ENCODE measurements at places on chromosomes 12 and 14.

DNA sequence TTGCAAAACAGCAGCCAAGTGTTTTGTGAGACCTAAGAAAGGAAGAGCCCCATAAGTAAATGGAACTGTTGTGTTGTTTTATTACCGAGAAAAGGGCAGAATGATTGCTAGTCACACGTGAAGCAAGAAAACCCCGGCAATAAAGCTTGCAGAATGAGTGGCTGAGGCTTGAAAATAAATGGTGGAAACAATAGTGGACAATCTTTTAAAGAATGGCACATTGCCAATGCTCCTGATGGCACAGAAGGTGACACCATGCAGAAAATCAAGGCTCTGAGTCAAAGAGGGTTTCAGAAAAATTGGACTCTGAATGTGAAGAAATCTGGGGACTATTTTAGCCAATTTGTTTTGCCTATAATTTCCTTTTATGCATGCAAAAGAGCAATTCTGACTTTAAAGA lies 4.0 kb upstream of the AQP2 start:
- no peak for DNase-seq

DNA sequence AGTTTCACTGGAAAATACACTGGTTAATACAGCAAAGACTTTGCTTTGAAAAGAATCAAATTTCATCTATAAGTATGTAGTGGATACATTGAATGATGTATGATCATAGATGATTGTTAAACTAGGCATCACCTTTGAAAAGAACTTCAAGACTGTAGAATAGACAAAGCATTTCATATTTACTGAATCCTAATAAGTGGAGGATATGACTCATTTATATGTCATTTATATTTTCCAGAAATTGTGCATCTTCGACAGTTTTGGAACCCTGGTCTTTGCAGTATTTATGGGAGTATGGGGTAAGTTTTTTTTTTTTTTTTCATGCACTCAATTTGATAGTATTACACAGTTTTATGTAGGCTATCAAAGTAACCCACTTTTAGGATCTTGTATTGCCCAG lies 161.9 kb downstream of the ANO6 start:
- no peak for DNase-seq

GRCh38 chr12:97572220-97572619 lies 109.6 kb downstream of the RMST start:
- DNase-seq, result no peak

- no peak for DNase-seq
Measured at GRCh38 chr14:52021957-52022600, 32.7 kb downstream of the RTRAF start.

- no peak for DNase-seq
Measured at GRCh38 chr14:79383031-79383430, 828.3 kb downstream of the DIO2 start.

- DNase-seq, result no peak
Measured at GRCh38 chr14:54453252-54453651, 12.1 kb upstream of the CNIH1 start.

- DNase-seq, result no peak
Measured at GRCh38 chr12:42338280-42338679, 12.3 kb downstream of the PPHLN1 start.

DNA sequence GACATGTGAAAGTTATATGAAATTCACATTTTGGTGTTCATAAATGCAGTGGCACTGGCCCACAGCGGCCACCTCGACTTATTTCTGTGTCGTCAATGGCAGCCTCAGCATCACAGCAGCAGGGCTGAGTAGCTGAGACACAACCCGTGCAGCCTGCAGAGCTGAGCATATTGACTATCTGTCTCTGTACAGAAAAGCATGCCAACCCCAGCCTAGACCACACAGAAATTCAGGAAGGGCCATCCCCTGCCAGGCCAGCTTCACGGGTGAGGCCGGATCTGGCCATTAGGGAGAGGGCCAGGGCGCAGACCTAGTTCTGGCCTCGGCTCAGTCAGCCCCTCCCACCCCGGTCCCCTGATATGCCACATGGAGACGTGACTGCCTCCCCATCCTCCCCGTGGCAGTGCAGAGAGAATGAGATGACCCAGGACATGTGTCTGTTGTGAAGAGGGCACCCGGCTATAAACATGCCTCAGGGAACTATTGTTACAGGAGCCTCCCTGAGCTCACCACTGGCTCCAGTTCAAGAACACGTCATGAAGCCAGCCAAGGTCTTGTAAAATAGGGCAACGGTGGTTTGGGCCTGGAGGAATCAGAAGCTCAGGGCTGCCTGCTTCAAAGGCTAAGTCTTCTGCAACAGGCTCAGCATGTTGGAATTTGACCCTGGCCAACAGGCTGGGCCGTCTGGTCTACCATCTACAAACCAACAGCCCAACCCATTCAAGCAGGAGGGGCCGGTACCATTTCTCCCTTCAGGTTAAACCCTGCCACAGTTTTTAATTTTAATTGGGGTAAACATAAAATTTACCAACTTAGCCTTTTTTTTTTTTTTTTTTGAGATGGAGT lies 25.5 kb downstream of the SCARB1 start:
- no peak for DNase-seq

GRCh38 chr12:11991604-11992003 lies 79.1 kb upstream of the BCL2L14 start:
- DNase-seq, result no peak

DNA sequence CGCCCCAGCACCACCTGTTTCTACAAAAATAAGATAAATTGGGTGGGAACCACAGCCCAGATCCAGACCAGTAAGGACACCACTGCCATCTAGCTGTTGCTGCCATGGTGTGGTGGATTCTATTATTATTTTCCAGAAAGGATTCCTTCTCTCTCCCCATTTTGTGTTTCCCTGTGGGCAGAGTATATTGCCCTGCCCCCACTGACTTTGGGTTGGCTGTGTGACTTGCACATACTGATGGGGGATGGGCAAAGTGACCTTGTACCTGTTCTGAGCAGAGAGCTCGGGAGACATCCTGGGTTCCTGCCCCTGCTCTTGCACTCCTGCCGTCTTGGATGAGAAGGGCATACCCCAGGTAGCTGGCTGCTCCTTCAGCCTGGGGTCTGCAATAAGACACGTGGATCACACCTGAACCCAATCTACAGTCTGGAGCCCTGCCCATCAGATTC lies 24.3 kb downstream of the MOAP1 start:
- peak; percentile 21 for DNase-seq

DNA sequence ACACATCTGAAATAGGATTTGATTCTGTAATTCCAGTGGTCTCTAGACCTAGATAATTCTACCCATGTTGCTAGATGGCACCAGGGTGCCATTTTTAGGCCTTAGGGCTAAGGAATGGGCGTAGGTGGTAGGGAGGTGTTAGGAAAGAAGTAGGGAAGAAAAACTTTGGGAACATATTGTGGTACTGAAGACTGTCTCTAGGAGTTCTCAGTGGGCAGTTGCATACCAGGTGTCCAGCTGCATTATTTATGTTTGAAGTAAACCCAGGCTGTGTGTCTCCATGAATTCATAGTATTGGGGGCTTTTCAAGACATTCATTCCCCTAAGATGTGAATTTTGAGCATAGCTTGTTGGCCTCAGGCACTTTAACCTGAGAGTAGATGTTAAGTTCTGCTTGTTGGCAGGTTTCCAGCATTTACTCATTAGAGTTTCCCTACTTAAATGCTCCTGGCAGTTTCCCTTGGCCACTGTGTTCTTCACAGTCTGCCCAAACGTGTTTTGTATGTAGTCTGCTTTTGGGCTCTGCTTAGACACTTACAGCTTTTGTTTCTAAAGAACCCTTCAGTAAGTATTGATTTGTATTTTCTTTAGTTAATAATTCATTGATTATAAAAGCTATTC lies 31.5 kb upstream of the CCT2 start:
- DNase-seq, result no peak

- DNase-seq, result peak; percentile 61
Measured at GRCh38 chr12:29797565-29798355, 14.0 kb upstream of the TMTC1 start.
